ENCODE measurements at places on chromosomes 7 and 10.
A peak's percentile ranks its signal among the peaks of the same experiment; 100 is the strongest.

DNA sequence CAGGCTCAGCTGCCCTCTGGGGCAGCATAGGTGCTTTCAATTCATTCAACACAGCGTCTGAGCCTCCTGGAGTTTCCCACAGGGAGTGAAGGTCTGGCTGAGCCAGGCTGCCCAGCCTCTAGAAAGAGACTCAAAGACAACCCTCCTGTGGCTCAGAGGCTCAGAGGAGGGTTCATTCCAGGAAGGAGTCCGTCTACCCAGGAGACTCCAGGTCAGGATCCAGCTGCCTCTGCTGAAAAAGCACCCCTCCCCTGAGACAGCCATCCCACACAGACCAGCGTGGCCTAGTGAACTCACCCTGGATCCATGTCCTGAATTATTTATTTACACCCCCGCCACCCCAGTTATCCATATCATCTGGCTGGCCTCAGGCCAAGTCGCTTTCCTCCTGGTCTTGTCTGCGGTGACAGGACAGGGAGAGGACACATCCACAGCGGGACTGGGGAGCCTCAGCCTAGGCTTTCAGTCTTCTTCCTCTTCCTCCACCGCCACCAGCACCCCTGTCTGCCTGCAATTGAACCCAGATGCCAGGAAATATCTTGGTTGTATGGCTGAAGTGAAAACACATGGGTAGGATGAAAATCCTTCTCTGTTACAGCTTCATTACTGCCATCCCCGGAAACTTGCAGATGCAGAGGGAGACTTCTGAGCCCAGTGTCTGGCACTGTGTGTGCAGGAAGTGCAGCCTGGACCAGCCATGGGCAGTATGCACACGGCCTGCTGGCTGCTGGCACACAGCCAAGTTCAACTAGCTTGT lies 44.0 kb upstream of the COL13A1 start:
- DNase-seq = no peak

GRCh38 chr7:128343554-128344430 lies at the start of gene RBM28:
Gene RBM28 (minus strand): TSS chr7:128343908. CDS start chr7:128343793, 115 bp downstream.
- DNase-seq = peak; percentile 91

GRCh38 chr10:55410415-55410885 lies 609.4 kb upstream of the PCDH15 start:
- DNase-seq = no peak

GRCh38 chr7:30303312-30304039 lies 19.1 kb downstream of the ZNRF2 start:
- no peak for DNase-seq

DNA sequence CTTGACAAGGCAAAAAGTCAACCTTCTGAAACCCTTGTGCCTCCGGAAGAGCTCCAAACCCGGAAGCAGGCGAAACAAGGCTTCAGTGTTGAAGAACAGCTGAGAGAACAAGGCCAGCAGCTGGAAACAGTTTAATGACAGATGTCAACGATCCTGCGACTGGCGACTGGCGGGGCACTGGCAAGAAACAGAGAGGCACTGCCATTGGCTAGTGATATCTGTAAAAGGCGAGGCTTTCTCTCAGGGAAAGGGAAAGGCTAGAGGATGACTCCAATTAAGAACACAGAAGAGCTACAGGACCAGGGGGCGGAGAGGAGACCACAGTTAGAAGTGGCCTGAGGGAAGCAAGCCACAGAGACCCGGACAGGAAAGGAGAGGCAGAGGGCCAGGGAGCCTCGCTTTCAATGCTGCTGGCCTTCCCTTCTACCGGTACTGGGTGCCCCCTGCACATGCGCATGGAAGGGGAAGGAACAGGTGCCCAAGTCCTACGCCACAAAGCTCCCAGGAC lies 19.4 kb downstream of the ITGB1 start:
- DNase-seq = no peak

DNA sequence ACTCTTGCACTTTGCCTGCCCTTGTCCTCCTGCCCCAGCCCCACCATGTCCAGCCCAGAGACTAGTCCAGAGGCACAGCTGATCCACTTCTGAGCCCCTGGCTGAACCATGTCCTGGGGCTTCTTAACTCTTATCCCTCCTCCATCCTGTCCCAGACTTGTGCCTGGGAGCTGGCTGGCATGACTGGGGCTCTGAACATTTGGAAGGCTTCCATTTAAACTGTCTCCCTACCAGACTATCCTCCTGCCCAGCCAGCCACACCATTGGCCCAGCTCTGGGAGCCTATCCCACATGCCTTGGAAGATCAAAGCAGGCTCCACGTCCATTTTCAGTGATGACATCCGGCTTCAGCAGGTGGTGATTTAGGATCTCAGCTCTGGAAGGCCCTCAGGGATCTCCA lies 57.4 kb downstream of the FAM241B start:
- DNase-seq = no peak

- DNase-seq = no peak
Observed at GRCh38 chr10:86164174-86164774, 202.3 kb downstream of the GRID1 start.

DNA sequence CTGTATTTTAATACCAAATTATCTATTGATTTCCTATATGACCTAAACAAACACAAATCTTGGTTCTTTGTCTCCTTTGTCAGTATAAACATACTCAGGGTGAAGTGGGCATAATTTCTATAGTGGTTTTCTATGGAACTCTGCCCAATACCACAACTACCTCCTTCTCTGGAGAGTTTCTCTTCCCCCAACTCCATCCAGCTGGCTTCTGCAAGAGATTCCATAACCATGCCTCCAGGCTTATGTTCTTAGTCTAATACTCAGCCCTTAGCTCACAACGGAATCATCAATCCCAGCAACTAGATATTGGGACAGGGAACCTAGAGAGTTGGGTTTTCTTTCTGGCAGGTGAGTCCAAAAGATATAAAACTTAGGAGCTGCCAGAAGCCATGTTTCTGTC lies 127.3 kb downstream of the TRIL start:
- no peak for DNase-seq

- DNase-seq = no peak
Observed at GRCh38 chr10:6753644-6754043, 173.6 kb upstream of the PRKCQ start.

GRCh38 chr7:155885167-155886155 lies 73.2 kb upstream of the SHH start:
- no peak for DNase-seq
